ENCODE measurements at places on chromosomes 16 and 17.

DNA sequence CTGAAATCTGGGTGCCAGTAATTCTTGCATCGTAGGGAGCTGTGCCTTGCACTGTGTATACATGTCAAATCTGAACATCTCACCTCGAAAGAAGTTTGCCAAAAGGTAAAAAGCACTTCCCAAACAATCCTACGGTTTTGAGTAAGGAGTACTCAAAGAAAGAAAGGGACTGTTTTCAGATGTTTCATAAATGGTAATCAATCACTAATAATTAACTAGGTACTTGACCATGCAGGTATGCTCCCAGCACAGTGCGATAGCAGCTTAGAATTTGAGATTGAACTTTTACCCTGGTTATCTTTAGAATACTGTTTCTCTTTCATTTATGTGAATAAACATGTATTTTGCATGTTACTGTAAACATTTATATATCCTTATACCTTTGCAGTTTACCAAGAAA, 39.0 kb downstream of the PRKCA start:
- DNase-seq: no peak

GRCh38 chr17:44598329-44598728, 41.0 kb downstream of the FZD2 start:
- DNase-seq: no peak

GRCh38 chr17:31647661-31648060, 211.4 kb downstream of the COPRS start:
- no peak for DNase-seq

- no peak for DNase-seq
These were observed 65.9 kb downstream of the PITPNC1 start for GRCh38 chr17:67442787-67443624.

DNA sequence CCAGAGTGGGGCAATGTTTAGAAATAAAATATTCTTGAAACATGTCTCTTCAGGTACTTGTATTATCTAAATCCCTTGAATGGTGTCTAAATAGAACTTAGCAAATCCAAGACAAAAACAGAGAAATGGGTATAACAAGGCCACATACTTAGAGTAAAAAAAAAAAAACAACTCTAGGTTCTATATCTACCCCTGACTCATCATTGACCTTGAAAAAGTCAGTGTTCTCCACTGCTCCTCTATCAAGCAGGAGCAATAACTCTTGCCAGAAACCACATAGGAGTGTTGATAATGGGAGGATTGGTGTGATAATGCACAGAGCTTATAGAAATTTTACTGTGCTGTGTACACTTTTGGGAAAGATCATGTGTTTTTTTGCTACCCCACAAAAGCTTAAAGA, 296.6 kb upstream of the PMFBP1 start:
- no peak for DNase-seq

GRCh38 chr17:47324224-47325020, 667 bp downstream of the EFCAB13 start:
- peak; percentile 46 for DNase-seq

- peak; percentile 94 for DNase-seq
These were observed 3.4 kb upstream of the HEXD start for GRCh38 chr17:82414548-82415281.

- no peak for DNase-seq
These were observed 79.0 kb downstream of the GPRC5B start for GRCh38 chr16:19805459-19806162.

- DNase-seq: no peak
These were observed 1.9 kb upstream of the UBE2G1 start for GRCh38 chr17:4368341-4368740.

DNA sequence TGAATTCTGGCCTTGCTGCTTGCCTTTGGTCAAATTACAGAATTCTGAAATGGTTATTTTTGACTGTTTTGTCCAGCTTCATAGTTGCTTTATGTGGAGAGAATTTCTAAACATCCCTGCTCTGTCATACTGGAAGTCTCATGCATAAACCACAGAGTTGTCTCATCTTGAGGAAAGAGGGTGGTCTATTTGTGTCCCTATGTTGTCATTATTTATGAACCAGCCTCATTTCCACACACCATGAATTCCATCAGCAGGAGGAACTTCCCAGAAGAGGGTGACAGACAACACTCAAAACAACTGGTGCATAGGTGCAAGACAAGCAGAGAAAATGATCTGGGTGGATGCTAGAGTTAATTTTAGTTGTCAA, 525.8 kb upstream of the GOT2 start:
- no peak for DNase-seq

- no peak for DNase-seq
These were observed 2.5 kb downstream of the EIF1 start for GRCh38 chr17:41691031-41691777.

DNA sequence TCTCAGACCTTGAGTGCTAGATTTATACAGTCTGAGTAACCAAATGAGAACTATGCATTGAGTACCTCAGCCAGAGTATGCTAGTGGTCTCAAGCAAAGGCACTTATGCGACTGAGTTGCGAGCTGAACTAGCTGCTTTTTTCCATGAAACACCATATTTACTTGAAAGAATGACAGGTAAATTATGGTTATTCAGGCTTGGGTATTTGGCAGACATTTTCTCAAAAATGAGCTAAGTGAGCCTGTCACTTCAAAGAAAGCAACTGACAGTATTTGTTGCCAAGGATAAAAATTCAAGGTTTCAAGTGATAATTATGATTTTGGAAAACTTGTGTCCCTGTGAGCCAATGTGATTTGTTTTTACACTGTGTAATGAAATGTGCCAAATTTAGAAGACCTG, 19.3 kb downstream of the CACNG3 start:
- no peak for DNase-seq

DNA sequence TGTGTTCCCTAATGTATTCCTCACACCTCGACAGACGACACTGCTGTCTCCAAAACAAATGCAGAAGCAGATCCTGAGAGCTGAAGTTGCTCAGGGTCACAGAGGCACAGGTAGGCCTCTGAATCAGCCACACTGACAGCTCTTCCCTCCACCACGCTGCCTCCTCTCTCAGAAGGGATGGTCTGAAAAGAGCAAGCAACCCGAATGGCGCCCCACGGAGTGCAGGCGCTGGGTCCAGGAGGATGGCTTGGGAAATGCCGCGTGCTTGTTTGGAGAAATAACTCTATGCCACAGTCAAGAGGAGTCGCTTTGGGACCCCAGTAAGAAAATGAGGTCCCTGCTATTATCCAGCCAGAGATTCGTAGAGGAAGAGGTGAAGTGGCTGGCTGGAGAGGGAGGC, 15.9 kb downstream of the CYB561 start:
- no peak for DNase-seq

DNA sequence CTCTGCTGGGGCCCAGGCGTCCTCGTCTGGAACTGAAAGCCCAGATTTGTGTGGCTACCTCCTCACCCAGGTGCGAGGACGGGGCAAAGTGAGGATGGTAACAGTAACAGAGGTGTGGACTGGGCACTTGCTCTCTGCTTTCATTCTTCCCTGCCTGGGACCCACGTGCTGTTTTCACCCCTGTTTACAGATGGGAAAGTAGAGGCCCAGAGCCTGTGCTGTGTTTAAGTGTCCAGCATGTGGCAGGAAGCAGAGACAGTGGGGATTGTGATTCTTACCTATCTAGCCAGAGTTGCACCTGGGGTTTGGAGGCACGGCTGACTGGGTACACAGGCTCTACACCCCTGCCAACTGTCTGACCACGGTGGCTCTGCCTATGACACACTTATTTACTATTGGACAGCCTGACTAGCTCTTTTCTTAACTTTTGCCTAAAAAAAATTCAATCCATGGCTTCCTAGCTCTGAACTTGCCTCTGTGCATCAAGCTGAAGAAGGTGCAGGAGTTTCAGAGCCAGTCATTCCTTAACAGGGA, 155.4 kb downstream of the CLEC16A start:
- no peak for DNase-seq

All from AG08396 (cell line).